Uterus (tissue), 4 donors: ENCODE measurements at places on chromosomes 1 and 21.

DNA sequence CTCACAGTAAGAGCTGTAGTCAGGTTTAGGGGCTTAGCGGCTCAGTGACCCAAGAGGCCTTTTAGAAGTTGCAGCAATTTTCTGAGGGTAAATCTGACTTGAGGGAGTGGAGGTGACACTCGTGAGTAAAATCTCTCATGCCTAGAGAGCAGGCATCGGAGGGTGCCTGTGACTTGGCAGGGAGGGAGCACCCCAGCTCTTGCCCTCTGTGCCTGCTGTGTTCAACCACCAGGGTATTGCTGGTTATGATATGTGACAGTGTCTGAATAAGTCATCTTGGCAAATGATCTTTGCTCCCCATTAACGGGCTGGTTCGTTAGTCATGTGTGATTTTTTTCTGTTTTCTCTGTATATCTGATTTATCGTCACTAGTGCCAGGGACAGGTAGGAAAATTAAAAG lies 5.9 kb downstream of the MAN1C1 start:
- no peaks in the 10 kb centered on the region for H3K36me3 ChIP-seq
- no peaks in the 10 kb centered on the region for H3K4me1 ChIP-seq
- no peaks in the 10 kb centered on the region for H3K27me3 ChIP-seq
- no peak for DNase-seq
- H3K4me3 ChIP-seq = no peak overlapping the region
- H3K27ac ChIP-seq = no peak overlapping the region

DNA sequence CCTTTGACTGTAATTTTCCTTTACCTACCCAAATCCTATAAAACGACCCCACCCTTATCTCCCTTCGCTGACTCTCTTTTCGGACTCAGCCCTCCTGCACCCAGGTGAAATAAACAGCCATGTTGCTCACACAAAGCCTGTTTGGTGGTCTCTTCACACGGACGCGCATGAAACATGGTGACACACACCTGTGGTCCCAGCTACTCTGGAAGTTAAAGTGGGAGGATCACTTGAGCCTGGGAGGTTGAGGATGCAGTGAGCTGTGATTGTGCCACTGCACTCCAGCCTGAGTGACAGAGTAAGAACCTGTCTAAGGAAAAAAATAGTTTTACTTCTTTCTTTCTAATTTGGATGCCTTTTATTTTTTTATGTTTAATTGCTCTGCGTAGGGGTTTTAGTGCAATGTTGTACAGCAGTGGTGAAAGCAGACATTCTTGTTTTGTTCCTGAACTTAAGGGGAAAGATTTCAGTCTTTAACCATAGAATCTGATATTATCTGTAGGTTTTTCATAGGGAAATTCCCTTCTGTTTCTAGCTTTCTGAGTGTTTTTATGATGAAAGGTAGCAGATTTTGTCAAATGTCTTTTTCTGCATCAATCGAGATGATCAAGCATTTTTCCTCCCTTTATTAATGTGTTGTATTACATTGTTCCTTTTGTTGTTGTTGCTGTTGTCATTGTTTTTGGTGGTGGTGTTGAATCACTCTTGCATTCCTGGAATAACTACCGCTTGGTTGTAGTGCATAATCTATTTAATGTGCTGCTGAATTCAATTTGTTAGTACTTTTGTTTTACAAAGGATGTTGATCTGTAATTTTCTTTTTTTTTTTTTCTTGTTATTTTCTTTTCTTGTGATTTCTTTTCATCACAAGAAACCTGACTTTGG lies 497.4 kb downstream of the DISC1 start:
- H3K4me1 ChIP-seq = no peaks in the 10 kb centered on the region
- no peak overlapping the region for H3K27ac ChIP-seq
- no peak for DNase-seq
- no peak overlapping the region for H3K4me3 ChIP-seq

GRCh38 chr1:155061381-155062150 lies 2.0 kb upstream of the EFNA4 start:
- H3K4me1 ChIP-seq = no peaks in the 10 kb centered on the region
- no peaks in the 10 kb centered on the region for H3K36me3 ChIP-seq
- H3K27ac ChIP-seq = no peak overlapping the region
- no peak overlapping the region for H3K4me3 ChIP-seq

GRCh38 chr21:45943630-45944540 lies 37.7 kb upstream of the COL6A1 start:
- H3K36me3 ChIP-seq = no peaks in the 10 kb centered on the region
- H3K4me3 ChIP-seq = no peak overlapping the region
- peaks cover 3% of the 10 kb centered on the region for H3K4me1 ChIP-seq
- H3K27me3 ChIP-seq = no peaks in the 10 kb centered on the region
- DNase-seq = no peak

DNA sequence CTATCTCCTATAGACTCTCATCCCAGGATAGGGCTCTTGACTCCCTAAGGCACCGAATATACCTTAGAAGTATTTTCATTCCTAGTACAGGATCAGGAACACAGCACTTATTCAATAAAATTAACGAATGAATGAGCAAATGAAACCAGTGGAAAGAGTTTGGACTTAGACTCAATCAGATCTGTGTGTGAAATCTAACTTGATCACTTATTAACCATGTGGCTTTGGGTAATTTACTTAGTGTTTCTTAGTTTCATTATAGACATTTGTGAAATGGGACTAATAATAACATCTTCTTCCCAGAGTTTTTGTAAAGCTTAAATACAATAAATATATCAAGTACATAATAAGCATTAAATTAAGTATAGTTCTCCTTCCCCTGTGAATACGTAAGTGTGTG lies 230.1 kb downstream of the ADGRL2 start:
- H3K4me1 ChIP-seq = no peaks in the 10 kb centered on the region
- H3K27ac ChIP-seq = no peak overlapping the region
- H3K4me3 ChIP-seq = no peak overlapping the region
- no peak for DNase-seq
- H3K36me3 ChIP-seq = no peaks in the 10 kb centered on the region
- no peaks in the 10 kb centered on the region for H3K27me3 ChIP-seq

- no peak overlapping the region for H3K27ac ChIP-seq
- H3K4me1 ChIP-seq = no peaks in the 10 kb centered on the region
- no peaks in the 10 kb centered on the region for H3K27me3 ChIP-seq
Measured at GRCh38 chr1:35120458-35121133, 41.4 kb downstream of the ZMYM1 start.

DNA sequence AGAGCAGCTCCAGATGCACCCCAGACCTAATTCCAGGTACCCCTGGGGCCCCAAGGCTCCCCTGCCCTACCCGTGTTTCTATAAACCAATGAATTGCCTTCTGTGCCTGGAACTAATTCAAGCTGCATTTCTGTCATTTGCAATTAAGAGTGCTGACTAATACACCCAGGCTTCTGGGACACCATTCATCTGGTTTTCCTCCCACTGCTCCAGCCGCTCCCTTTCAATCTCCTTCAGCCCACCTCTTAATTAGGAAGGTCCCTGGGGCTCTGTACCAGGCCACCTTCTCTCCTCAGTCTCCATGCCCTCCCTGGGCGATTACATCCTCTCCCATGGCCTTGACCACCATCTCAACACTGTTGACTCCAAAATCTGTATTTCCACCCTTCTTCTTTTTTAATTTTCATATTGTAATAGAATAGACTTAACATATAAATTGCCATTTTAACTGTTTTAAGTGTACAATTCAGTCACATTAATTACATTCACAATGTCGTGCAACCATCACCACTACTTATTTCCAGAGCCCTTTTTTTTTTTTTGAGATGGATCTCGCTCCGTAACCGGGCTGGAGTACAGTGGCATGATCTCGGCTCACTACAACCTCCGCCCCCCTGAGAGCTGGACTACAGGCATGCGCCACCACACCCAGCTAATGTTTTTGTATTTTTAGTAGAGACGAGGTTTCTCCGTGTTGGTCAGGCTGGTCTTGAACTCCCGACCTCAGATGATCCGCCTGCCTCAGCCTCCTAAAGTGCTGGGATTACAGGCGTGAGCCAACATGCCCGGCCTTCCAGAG lies 9.2 kb upstream of the GJB3 start:
- H3K36me3 ChIP-seq = no peaks in the 10 kb centered on the region
- no peak overlapping the region for H3K4me3 ChIP-seq
- DNase-seq = no peak
- H3K27ac ChIP-seq = no peak overlapping the region
- no peaks in the 10 kb centered on the region for H3K27me3 ChIP-seq
- H3K4me1 ChIP-seq = no peaks in the 10 kb centered on the region

DNA sequence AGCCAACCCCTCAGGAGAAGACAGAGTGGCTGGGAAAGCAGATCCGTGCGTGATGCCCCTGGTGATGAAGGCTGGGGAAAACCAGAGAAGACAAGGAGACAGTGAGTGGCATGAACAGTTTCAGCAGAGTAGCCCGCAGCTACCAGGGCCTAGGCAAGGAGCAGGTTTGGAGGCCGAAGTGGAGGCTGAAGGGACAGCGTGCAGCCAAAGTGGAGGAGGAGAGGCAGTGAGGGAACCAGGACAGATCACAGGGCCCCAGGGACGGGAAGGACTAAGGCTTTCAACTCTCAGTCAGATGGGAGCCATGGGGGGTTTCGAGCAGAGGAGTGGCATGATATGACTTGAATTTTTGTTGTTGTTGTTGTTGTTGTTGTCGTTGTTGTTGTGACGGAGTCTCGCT lies 59.9 kb upstream of the SELENON start:
- no peaks in the 10 kb centered on the region for H3K27me3 ChIP-seq
- H3K4me3 ChIP-seq = no peak overlapping the region
- H3K36me3 ChIP-seq = no peaks in the 10 kb centered on the region
- H3K27ac ChIP-seq = no peak overlapping the region
- DNase-seq = no peak
- peaks cover 23% of the 10 kb centered on the region for H3K4me1 ChIP-seq

- no peak for DNase-seq
- H3K27ac ChIP-seq = no peak overlapping the region
- no peak overlapping the region for H3K4me3 ChIP-seq
- no peaks in the 10 kb centered on the region for H3K27me3 ChIP-seq
- no peaks in the 10 kb centered on the region for H3K4me1 ChIP-seq
- no peaks in the 10 kb centered on the region for H3K36me3 ChIP-seq
Measured at GRCh38 chr1:83994111-83994510, 4.8 kb downstream of the TTLL7 start.

DNA sequence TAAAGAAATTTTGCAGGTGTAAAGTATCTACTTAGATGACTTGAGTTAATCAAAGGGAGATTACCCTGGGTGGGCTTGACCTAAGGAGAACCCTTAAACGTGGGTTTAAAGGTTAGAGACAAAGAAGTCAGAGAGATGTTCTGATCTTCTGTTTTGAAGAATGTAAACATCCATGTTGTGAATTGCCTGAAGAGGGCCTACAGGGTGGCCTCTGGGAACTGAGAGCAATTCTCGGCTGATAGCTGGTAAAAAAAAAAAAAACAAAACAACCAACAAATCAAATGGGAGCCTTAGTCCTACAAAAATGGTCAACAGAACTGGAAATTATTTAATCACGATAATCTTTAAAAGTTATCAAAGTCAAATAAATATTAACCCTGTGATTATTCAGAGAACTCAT lies 89.4 kb upstream of the BCL10 start:
- no peak for DNase-seq
- no peaks in the 10 kb centered on the region for H3K36me3 ChIP-seq
- no peaks in the 10 kb centered on the region for H3K4me1 ChIP-seq
- H3K4me3 ChIP-seq = no peak overlapping the region
- no peak overlapping the region for H3K27ac ChIP-seq
- no peaks in the 10 kb centered on the region for H3K27me3 ChIP-seq

GRCh38 chr1:110495926-110496600 lies 22.9 kb downstream of the KCNA10 start:
- DNase-seq = peak; percentile 39
- no peak overlapping the region for H3K27ac ChIP-seq
- H3K4me1 ChIP-seq = no peaks in the 10 kb centered on the region
- no peaks in the 10 kb centered on the region for H3K27me3 ChIP-seq
- no peak overlapping the region for H3K4me3 ChIP-seq

DNA sequence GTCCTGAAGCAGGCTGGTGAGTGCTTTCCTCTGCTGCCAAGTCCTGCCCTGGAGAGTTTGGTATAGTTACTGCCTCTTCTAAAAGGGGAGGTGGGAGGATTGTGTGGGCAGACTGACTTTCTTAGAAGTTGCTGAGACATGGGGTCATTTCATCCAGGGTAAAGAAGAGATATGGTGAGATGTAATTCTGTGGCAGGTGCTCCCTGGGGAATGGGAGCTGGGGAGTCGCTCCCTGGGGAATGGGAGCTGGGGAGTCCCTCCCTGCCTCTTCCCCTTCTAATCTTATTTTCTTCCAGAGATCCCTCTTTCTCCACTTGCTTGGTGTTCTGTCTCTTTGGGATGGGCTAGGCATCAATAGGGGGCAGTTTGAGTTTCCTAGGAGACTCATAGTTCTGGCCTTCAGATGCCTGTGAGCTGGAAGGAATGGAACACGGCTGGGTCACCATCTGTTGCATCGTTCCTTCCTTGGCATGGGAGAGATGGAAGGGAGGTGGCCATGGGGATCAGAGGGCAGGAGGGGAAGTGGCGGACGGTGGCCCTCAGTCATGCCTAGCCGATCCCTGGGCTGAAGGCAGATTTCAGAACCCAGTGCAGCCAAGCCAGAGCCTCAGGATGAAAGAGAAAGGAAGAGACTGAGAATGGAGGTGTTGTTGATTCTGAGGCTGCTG lies 59.0 kb downstream of the NFASC start:
- H3K4me1 ChIP-seq = no peaks in the 10 kb centered on the region
- no peak overlapping the region for H3K4me3 ChIP-seq
- H3K27me3 ChIP-seq = no peaks in the 10 kb centered on the region
- no peaks in the 10 kb centered on the region for H3K36me3 ChIP-seq

DNA sequence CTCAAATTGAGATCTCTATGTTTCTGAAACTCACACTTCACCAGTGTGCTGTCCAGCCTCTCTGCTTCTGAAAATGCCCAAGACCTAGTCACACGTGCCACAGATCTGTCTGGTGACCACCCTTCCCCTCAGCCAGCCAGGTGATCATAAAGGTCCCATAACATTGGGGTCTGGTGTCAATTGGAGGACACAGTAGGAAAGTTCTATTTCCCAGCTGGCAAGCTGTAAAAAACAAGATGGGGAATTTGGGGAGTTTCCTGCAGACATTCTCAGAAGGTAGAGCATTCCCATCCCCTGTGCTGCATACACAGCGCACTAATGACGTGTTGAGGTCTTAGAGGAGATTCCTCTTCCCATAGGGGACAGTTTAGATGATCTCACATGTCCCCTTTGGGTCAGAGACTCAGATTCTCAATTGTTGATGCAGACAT lies 50.1 kb downstream of the RPS6KA1 start:
- no peaks in the 10 kb centered on the region for H3K27me3 ChIP-seq
- no peak for DNase-seq
- no peaks in the 10 kb centered on the region for H3K4me1 ChIP-seq
- H3K36me3 ChIP-seq = no peaks in the 10 kb centered on the region

- no peak overlapping the region for H3K27ac ChIP-seq
- H3K4me1 ChIP-seq = no peaks in the 10 kb centered on the region
- no peaks in the 10 kb centered on the region for H3K36me3 ChIP-seq
- no peaks in the 10 kb centered on the region for H3K27me3 ChIP-seq
- no peak overlapping the region for H3K4me3 ChIP-seq
- DNase-seq = no peak
Measured at GRCh38 chr1:227059076-227059475, 119.0 kb downstream of the COQ8A start.

DNA sequence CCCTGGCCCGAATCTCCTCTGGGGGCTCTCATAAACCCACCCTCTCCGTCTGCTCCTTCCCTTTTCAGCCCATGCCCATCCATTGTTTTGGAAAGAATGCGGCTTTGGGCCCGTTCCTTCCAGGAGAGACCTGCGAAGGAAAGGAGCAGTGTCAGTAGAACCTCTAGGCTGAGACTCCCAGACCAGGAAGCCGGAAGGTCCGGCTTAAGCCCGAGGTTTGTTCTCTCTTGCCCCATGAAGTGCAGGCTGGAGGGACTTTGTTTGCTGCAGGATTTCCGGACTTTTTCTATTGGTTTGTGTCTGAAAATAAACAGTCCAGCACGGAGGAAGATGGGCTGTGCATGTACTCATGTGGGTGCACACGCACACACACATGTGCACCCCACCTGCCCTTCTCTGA lies 49.8 kb downstream of the ELK4 start:
- DNase-seq = no peak
- no peaks in the 10 kb centered on the region for H3K36me3 ChIP-seq
- no peak overlapping the region for H3K4me3 ChIP-seq
- peak overlapping the region; percentile 45 for H3K27ac ChIP-seq
- no peaks in the 10 kb centered on the region for H3K4me1 ChIP-seq
